ENCODE measurements at places on chromosomes 12 and 14. TPM values are rescaled to one million over a fixed set of nuclear protein-coding genes. Genes with fewer than 3 reads are reported as not detected.
A peak's percentile ranks its signal among the peaks of the same experiment; 100 is the strongest.

- DNase-seq: no peak
Measured at GRCh38 chr14:100267990-100268389, 29.0 kb downstream of the YY1 start.

- DNase-seq: no peak
Measured at GRCh38 chr12:39780411-39780912, 160.9 kb upstream of the ABCD2 start.

OR6C4 gene
- not detected for total RNA-seq

DNA sequence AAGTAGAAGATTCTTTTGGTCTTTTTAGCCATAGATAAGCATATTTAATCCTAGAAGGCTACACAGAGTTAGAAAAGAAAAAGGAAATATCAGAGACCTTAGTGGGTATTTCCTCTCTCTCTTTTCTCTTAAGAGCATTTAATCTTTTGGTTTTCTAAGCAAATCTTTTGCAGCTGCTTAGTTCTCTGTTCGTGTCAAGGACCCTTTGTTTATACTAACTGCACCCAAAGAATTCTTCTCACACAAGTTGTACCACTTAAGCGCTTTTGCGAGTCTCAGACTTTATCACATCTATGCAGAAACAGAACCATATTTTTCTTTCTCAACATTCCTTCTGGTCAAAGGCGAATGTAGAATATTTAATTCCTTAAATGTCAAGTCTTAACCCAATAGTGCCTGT lies 17.9 kb upstream of the NID2 start:
- no peak for DNase-seq

- DNase-seq: no peak
Measured at GRCh38 chr14:77708749-77709148, 846 bp downstream of the SLIRP start.

GRCh38 chr12:56160193-56160763 lies 2.1 kb downstream of the MYL6 start:
- DNase-seq: no peak

GRCh38 chr12:21476949-21477348 lies 24.5 kb downstream of the RECQL start:
- DNase-seq: no peak

DNA sequence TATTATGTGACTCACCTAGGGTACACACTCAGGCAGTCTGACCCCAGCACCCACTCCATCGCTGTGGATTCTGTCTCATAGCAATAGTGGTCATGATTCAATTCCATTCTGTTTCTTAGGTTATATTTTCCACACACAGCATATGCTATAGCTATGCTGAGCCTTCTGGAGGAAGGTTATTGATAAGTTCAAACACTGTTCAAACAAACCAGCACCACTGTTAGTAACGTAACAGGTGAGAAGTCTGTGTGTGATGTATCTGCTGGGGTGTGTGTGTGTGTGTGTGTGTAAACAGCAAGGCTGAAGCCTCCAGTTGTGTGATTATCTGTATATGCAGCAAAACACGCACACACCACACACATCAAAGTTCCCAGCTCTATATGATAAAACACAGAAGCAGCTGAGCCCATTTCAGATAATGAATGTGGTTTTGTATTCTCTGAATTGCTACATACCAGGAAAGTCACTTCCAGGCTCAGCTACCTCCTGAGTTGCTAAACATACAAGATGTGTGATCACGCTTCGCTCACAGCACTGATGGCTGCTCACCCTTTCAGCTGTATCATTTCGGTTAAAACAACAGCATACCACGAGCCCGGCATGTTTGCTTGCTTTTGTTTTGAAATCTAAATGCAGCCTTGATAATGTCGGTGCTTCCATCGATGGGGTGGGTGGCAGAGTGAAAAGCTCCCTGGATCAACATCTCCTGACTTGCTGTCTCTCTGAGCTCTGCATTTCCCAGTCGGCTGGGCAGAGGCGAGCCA lies 6.8 kb upstream of the SYNE3 start:
- DNase-seq: no peak

- no peak for DNase-seq
Measured at GRCh38 chr12:80834724-80835123, 103.0 kb downstream of the LIN7A start.

- peak; percentile 26 for DNase-seq
Measured at GRCh38 chr14:39229222-39229543, 4.5 kb upstream of the MIA2 start.

CRACR2A gene
- 0.16 TPM for total RNA-seq

- DNase-seq: peak; percentile 54
Measured at GRCh38 chr12:95096852-95097251, 23.4 kb upstream of the NR2C1 start.

GRCh38 chr14:99315197-99315596 lies 43.2 kb upstream of the BCL11B start:
- no peak for DNase-seq

DNA sequence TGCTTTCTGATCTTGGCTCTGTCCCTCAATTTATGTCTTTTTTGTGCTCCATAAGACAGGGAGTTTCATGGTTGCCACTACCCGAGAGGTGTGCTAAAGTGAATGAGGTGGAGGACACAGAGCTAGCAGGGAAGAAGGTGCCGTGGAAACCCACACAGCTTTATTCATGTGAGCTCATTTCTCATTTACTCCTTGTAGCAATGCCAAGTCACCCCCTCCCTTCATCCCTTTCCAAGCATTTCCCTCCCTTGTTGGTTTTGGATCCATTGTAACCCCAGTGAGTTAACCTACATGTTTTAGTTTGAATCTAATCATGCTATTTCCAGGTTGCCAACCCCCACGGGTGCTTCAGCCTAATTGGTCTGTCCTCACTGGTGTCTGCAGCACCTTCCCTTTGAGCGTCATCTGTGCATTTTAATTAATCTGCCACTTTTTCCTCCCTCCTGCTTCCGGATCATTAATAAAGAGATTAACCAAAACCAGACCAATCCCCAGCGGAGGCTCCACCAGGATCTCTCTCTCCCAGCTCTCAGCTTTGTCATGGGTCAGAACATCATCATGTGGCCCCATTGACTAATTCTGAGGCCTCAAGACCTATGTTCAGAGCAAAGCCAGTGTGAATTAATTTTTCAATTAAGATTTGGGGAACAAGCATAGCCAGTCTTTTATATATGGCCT lies 56.2 kb downstream of the NTF3 start:
- DNase-seq: no peak

GRCh38 chr12:75041472-75041871 lies 168.2 kb downstream of the KCNC2 start:
- no peak for DNase-seq

- no peak for DNase-seq
Measured at GRCh38 chr12:4446335-4446734, 720 bp upstream of the FGF6 start.

BCL2L14 gene
- not detected for total RNA-seq

TAS2R19 gene
- 0.21 TPM for total RNA-seq

- no peak for DNase-seq
Measured at GRCh38 chr14:104009297-104009696, 67.0 kb upstream of the RD3L start.

DNA sequence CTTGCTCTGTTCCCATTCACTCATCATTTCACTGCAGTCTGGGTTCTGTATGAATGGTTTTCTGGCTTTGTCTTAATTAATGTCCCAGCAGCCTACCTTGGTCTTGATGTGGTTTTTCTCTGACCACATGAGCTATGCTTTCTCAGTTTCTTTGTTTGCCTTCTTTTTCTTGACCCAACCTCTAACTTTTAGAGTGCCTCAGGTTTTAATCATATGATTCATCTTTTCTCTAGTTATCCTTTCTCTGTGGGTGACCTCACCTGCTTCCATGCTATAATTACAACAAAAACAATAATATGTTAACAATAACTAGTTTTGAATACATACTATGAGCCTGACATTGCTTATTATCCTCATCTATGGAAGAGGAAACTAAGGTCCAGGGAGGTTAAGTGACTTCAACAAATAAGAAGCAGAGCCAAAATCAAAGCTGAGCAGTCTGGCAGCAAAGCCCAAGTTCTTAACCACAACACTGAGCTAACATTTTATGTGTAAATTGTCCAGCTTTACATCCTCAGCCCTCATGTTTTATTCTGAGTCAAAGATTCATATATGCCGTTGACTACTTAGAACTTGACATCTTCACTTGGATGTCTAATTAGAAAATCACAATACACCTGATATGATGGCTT lies 4.7 kb upstream of the EPYC start:
- DNase-seq: peak; percentile 4

DNA sequence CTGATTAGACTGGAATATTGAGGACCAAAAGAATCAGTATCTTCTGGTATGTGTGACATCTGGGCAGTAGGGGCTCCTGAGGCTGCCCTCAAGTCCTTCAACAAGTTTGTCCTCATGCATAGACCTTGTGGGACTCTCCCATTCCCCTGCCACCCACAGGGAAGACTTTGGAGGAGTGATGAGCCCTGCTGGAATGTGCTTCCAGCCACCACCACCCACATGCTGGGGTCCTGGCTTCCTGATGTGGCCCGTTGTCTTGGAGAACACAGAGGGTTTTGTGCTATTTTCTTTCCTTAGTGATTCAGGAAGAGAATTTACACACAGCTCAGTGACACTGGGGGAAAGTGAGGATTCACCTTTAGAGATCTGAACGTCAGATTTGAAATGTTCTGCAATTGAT lies 29.2 kb upstream of the SEL1L start:
- no peak for DNase-seq

GRCh38 chr12:87231818-87232217 lies 797.4 kb downstream of the C12orf50 start:
- DNase-seq: no peak

FOXN4 gene
- total RNA-seq: not detected

PPP1R13B gene
- 2.9 TPM for total RNA-seq

GRCh38 chr12:52308806-52309425 lies 12.3 kb downstream of the KRT83 start:
- no peak for DNase-seq

PRB2 gene
- total RNA-seq: not detected

DNA sequence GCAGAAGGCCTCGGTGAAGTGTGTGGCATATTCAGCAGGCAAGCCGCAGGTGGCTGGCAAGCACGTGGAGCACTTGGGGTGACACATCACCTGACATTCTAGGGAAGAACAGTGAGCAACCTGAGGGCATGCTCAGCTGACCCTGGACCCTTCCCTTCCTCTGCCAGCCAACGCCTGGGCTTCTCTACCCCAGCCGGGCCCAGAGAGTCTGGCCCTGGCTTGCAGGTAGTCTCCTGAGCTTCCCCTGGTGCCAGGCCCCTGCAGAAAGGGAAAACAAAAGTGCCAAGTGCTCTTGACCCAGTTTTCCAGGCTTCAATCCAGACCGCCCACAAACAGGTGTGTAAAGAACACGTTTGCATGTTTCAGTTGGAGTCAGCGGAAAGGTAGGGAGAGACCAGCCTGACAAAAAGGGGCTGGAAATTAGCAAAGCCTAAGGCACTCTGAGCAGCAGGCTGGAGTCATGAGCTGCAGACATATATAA lies 45.7 kb downstream of the PRKAB1 start:
- DNase-seq: no peak

GRCh38 chr12:18799561-18799960 lies 61.6 kb downstream of the CAPZA3 start:
- DNase-seq: no peak

DNA sequence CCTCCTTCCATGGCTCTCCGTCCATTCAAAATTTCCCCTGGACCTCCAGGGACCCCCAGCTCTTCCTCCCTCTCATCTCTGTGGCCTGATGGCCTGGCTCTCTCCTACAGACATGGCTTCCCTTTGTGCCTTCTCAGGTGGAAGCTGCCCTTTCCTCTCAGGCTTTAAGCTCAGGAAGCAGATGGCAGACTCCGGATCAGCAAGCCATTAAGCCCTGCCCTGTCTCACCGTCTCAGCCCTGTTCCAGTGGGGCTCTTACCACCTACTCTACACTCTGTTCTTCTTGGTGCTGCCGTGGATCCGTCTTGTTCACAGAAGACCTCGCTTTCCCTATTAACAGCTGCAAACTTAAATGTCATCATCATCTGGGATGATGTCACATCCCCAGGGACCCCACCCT lies 33.1 kb downstream of the NPC2 start:
- DNase-seq: no peak

GRCh38 chr14:93301821-93302447 lies 30.9 kb downstream of the BTBD7 start:
- no peak for DNase-seq

STYK1 gene
- 3.3 TPM for total RNA-seq

DNA sequence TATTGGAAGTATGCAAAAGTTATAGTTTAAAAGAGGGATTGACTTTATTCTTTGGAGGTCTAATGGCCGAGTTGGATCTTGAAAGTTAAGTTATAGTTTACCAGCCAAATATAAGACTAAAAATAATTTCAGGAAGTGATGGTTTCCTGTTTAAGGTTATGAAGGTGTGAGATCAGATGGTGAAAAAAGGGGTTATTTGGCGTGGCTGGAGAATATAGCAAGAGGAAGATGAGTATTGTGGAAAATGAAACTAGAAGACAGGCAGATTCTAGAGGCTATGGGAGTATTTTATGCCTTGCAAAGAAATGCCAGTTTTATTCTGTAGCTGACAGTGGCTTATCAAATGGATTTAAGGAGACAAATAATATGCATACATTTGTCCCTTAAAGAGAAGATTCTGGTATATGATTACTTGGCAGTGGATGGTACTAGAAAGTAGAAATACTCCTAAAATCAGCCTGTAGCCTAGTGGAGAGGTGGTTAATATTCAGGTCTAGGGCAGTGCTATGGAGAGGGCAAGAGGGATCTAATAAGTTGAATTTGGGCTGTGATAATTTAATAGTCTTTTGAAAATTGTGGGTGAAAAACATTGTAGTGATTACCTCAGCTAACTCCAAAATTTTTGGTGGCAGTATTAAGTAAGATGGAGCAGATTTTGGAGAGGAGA lies 1091.8 kb upstream of the ATXN7L3B start:
- DNase-seq: no peak

ATF1 gene
- 21.2 TPM for total RNA-seq

- no peak for DNase-seq
Measured at GRCh38 chr14:59132796-59133494, 55.5 kb upstream of the DAAM1 start.

KRT6B gene
- total RNA-seq: not detected

DNA sequence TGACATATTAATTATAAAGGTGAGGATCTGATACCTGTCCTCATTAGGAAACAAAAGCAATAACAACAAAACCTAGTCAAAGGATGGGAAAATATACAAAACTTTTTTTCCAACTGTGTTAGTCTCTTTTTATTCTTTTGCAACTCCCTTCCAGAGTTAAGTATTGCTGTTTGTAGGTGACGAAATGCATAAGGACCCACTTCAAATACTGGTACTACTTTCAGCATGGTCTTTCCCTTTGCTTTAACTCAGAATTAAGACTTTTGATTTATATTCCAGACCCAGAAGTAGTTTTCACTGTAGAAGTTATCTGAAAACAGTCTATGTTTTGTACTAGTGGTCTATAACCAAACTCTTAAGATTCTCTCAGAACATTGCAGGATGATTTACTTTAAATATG lies 34.1 kb upstream of the ABCC9 start:
- no peak for DNase-seq

- no peak for DNase-seq
Measured at GRCh38 chr12:38141239-38141638, 175.3 kb upstream of the ALG10B start.
